ENCODE measurements at places on chromosomes 4 and X. TPM values are rescaled to one million over a fixed set of nuclear protein-coding genes. Genes with fewer than 3 reads are reported as not detected.

RPL10 gene
- 5,663 TPM for total RNA-seq

SPACA5 gene
- total RNA-seq: not detected

KIAA1210 gene
- 0.03 TPM for total RNA-seq

ART3 gene
- not detected for total RNA-seq

FAM241A gene
- 0.85 TPM for total RNA-seq

GABRE gene
- 14.5 TPM for total RNA-seq

CASP3 gene
- 21.0 TPM for total RNA-seq

ZBTB33 gene
- total RNA-seq: 7.9 TPM

Data from A549 treated with AZD2906 at 1 μM for 4 hours (cell line).